ACHN (cell line): ENCODE measurements at places on chromosomes 6 and 20.

DNA sequence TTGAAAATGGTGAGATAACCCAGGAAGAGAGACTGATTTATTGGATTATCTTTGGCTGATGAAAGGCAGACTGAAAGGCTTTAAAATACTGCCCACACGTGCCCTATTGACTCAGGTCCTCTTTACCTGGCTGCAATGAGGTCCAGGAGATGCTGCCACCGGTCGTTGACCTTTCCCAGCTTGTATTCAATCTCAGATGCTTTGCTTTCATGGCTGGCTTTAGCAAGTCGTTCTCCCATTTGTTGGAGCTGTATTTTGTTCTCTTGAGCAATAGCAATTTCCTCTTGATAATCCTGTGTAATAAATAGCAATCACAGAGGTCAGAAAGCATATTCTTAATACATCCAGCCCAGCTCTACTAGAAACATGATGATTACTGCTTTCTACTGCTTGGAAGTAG lies 368.8 kb downstream of the ESR1 start:
- DNase-seq: no peak

- no peak for DNase-seq
Observed at GRCh38 chr6:70103798-70104197, 199.1 kb downstream of the COL9A1 start.

DNA sequence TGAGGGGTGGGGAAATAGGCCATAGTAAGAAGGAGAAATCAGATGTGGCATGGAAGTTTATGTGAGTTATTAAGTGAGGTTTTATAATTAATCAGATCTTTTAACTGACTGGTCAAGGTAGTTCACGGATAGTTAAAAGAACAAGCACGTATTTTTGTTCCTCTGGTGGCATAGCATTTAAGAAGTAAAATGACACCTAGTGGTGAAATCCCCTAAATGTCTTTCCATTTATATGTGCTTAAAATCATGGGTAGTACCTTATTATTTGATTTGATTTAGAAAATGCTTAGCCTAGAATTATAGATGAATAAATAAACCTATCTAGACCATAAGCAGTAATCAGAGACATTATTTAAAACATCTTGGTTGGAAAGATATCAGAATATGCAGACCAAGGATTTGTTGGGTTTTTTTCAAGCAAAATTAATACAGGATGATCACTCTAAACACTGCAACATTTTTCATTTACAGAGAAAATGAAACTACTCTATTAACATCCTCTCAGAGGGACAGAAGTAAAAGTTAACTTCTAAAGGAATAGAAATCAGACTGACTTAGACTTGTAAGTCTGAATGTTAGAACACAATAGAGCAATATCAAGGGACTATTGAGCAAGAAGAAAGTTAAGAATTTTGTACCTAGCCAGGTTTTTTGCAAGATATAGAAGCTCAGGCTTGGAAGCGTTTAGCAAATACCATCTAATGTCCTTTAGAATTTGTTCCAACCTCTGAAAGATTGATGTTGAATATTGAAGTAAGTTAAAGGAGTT lies 81.1 kb downstream of the STXBP5 start:
- DNase-seq: peak; percentile 56

GRCh38 chr6:166058064-166058739 lies 109.4 kb downstream of the TBXT start:
- no peak for DNase-seq
